Stimulated activated CD4-positive, alpha-beta T cell treated with anti-CD3 and anti-CD28 coated beads, Interleukin-4, amount 100 ng/mL, for 1 hour (primary cell): ENCODE measurements at places on chromosomes 4 and X.

- no peak for DNase-seq
These were observed 24.3 kb downstream of the SMIM20 start for GRCh38 chr4:25938366-25938765.

DNA sequence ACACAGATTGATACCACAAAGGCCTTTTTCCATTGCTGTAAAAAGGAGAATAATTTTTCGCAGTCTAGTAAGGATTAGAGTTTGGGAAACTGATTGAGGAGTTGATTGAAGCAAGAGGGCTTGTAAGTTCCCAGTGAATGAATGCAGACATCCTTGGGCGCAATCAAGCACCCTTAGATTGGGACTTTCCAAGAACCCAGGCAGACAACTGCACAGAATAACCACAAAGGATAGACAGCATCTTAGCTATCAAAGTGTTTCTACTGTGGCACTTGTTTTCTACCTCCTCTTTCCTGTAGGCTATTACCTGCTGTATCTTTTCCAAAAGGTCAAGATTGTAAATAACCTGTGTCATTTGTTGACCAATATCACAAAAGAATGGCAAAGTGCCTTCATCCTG is 2.6 kb downstream of the COX18 start:
- DNase-seq = no peak

DNA sequence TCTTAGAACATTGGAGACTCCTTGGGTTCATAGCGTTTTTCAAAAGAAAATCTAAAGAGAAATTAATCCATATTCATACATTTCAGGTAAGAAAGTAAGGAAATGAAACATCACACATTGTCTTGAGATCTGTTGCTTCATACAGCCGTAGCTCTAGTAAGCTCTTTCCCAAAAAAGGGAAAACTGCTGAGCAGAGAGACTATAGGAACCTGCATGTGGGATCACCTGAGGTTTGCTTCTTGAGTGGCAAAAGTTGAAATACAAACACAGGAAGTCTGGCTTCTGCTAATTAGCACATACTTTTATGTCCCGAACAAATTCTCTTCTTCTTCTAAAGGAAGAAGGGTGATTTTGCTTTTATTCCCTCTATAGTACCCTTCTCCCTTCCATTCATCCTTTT is 57.7 kb downstream of the MRPL1 start:
- no peak for DNase-seq

GRCh38 chrX:71955530-71956120 is 45.0 kb downstream of the NHSL2 start:
- no peak for DNase-seq

DNA sequence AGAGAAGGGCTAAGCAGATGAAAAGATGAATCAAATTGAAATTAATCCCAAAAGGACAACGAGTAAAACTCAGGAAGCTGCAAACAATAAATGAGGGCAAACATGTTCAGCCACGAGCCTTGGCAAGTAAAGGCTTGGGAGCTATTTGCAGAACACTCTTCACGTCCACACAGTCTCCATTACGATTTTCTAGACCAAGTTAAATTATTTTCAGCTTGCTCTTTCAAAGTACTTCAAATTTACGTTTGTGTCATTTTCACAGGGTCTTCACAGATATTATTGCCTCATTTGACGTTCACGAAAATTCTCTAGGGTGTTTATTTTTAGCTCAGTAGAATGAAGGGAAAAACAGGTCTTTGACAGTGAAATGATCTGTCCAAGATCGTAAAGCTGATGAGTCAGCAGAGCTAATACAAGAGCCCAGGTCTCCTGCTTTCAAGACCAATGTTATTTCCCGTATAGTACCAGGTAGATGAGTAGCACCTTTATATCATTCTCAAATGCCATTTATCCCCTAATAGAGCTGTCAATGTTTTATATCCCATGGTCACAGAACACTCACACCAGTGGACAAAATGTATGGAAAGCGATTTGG is 20.9 kb downstream of the KLB start:
- DNase-seq = no peak
